ENCODE measurements at places on chromosomes 3 and 15. TPM values are rescaled to one million over a fixed set of nuclear protein-coding genes. Genes with fewer than 3 reads are reported as not detected.

The GPR160 gene
- 5.0 TPM for total RNA-seq

The PIERCE2 gene
- 3.1 TPM for total RNA-seq

The ITIH3 gene
- total RNA-seq, result 0.35 TPM

The PATL2 gene
- total RNA-seq, result 0.86 TPM

The FOXL2NB gene
- total RNA-seq, result 10.2 TPM

The STRIT1 gene
- total RNA-seq, result not detected

The AADAC gene
- total RNA-seq, result 0.47 TPM

The SH3GL3 gene
- total RNA-seq, result 8.9 TPM

- no peak for DNase-seq
- no peak overlapping the region for H3K4me3 ChIP-seq
Measured at GRCh38 chr15:68310178-68310803, 32.7 kb downstream of the FEM1B start.

DNA sequence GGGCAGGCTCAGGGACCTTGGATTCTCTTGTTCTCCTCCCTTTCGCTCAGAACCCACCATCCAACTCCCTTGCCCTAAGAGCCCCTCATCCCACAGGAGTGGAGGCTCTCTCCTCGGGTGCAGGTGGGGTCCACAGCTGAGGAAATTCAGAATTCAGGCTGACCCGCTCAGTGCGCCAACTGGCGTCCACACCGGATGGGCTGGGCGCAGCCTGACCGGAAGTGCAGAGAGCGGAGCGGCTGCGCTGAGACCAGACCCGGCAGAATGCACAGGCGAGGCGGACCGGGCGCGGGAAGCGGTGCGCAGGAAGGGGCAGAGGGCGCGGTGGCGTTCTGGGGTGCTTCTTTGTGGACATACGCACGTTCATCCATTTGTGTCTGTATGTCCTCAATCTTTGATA is 210.4 kb upstream of the NDN start:
- H3K4me1 ChIP-seq, result peaks cover 4% of the 10 kb centered on the region
- no peaks in the 10 kb centered on the region for H3K27me3 ChIP-seq
- H3K27ac ChIP-seq, result no peak overlapping the region
- no peak overlapping the region for H3K4me3 ChIP-seq

GRCh38 chr3:149421764-149422163 is 44.3 kb upstream of the TM4SF1 start:
- no peak overlapping the region for H3K27ac ChIP-seq
- no peaks in the 10 kb centered on the region for H3K27me3 ChIP-seq
- no peaks in the 10 kb centered on the region for H3K4me1 ChIP-seq
- H3K36me3 ChIP-seq, result no peaks in the 10 kb centered on the region

DNA sequence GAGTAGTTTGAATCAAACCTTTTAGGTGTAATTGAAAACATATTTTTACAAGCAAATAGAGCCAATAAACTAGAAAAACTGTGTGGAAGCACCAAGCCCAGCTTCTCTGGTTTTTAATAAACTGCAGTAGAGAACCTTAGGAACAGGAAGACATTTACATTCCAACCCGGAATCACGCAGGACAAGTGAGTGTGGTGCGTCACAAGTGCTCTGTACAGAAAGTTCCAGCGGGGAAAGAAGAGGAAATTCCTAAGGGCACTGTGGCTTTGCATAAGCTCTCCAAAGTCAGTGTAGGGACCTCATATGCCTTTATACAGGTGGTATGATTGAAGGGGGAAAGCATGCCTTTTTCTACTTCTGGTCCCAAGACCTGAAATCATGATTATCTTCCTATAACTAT is 21.6 kb downstream of the COL8A1 start:
- H3K27me3 ChIP-seq, result no peaks in the 10 kb centered on the region
- no peaks in the 10 kb centered on the region for H3K36me3 ChIP-seq
- no peak overlapping the region for H3K4me3 ChIP-seq
- no peak for DNase-seq
- no peak overlapping the region for H3K27ac ChIP-seq

DNA sequence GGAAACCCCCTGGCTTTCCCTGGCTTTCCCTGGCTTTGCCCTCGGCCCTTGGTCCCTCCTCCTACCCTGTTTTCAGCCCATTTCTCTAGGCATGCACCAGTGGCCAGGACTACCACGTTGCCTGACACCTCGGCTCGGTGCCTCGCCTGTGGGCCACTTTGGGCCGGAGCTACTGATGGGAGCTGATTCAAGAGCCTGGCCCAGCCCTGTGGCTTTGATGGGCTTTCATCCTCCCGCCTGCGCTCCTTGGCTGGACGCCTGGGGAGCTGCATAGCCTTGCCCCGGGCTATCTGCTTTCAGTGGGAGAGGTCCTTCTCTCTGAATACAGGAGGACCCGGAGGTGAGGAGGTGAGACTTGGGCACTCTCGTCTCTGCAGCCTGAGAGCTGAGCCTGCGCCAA is 192.7 kb upstream of the HES1 start:
- peak overlapping the region; percentile 89 for H3K27ac ChIP-seq
- DNase-seq, result no peak
- H3K27me3 ChIP-seq, result no peaks in the 10 kb centered on the region
- no peaks in the 10 kb centered on the region for H3K36me3 ChIP-seq
- no peak overlapping the region for H3K4me3 ChIP-seq

- no peak overlapping the region for H3K4me3 ChIP-seq
- H3K27ac ChIP-seq, result no peak overlapping the region
- H3K27me3 ChIP-seq, result no peaks in the 10 kb centered on the region
- H3K36me3 ChIP-seq, result peaks cover 24% of the 10 kb centered on the region
Measured at GRCh38 chr3:42210726-42211125, 55.3 kb downstream of the CCK start.

DNA sequence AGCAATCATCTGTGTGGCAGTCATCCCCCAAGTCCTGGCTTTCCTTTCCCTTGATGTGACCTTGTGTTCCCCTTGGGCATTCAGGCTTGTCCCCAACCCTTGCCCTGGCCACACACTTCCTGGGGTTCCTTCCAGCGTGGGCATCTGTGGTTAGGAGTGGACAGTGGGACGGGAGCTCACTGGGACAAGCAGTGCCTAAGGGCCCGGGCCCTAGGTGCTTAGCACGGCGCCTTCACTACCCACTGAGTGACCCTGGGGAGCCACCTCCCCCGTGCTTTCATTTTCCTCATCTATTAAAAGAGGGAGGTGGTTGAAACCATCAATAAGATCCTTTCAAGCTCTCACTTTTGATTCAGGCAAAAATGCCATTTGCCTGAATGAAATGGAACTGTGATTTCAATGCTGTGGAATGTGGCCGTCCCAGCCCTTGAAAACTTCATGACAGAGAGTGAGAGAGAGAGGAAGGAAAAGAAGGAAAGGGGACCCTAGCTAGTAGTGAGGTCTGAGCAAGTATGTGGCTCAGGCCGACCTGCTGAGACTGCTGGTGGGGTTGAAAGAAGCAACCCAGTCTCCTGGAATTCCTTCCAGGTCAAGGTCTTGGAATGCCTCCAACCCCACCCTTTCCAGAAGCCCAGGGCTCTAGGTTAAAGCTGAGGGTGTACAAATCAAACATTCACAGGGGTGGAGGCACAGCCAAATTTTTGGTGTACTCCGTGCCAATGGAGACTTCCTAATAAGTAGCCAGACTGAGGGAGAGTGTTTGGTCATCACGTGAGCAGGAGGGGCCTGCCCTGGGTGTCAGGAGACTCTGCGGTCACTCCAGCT is 302.9 kb downstream of the TLE3 start:
- H3K4me1 ChIP-seq, result no peaks in the 10 kb centered on the region
- no peak overlapping the region for H3K4me3 ChIP-seq
- H3K27me3 ChIP-seq, result peaks cover 2% of the 10 kb centered on the region
- no peaks in the 10 kb centered on the region for H3K36me3 ChIP-seq
- no peak overlapping the region for H3K27ac ChIP-seq
